ENCODE measurements at places on chromosomes 3 and 15.

DNA sequence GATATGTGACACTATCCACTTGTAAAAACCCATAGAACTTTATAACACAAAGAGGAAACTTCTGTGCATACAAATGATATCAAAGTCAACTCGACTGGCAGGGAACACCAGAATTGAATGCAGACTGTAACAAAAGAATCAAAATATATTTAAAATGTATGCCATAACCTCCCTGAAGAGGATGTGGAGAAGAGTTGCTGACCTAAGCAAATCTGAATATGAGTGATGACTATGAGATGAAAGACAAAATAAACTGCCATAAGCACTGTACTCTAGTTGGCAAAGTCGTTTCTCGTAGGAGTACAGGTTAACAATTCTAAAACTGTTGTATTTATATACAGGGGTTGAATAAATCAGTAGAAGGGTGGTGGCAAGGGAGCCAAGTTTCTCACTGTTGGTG, 482.1 kb downstream of the OCA2 start:
- DNase-seq: no peak

DNA sequence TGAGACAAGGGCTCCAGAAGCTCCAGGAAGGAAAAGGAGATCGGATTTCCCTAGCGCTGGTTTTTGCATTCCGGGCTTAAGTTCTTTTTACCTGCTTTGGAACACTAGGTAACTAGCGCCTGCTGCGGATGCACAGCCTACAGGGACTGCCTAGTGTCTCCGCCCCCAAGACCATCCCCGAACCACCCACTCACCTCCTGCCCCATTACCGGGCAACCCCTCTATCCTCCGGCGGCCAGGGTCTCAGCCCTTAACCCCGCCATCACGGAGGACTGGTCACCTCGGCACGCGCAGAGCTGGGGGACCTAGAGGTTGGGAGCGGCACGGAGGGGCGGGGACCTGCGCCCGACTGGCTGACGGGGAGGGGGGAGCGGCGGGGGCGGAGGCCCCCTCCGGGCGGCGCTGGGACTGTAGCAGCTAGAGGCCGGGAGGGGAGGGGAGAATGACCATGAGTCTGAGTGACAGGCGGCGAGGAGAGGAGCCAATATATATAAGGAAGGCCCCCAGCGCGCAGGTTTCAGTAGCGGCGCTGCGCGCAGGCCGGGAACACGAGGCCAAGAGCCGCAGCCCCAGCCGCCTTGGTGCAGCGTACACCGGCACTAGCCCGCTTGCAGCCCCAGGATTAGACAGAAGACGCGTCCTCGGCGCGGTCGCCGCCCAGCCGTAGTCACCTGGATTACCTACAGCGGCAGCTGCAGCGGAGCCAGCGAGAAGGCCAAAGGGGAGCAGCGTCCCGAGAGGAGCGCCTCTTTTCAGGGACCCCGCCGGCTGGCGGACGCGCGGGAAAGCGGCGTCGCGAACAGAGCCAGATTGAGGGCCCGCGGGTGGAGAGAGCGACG, at the start of gene DLL4:
Gene DLL4 (plus strand): TSS at position 520 of the 839 bp plus-strand sequence. CDS start 329 bp downstream, outside the sequence.
- peak; percentile 60 for DNase-seq

DNA sequence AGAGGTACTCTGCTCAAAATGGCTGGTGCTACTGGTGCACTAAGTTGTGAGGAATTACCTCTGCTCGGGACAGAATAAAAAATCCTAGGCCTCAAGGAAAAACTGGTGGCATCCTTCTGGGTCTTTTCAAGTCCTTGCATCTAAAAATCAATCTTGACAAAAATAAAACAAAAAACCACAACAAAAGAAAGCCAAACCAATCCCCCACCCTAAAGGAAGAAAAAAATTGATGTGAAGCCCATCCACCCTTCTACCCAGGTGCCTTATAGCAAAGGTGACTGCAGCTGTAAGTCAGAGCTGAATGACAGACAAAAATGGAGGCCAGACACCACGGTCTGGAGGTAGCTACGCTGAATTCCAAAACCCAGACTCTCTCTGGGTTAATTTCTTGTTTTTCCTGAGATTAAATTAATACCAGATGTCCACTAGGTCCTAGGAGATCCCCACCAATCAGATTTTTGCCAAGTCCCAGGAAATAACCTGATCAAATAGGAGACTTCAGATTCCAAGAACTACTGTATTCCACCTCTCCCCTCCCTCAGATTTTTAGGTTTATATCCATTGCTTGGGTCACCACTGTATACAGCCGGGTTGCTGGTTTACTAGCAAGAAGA, 33.5 kb downstream of the ABCC5 start:
- DNase-seq: peak; percentile 24

DNA sequence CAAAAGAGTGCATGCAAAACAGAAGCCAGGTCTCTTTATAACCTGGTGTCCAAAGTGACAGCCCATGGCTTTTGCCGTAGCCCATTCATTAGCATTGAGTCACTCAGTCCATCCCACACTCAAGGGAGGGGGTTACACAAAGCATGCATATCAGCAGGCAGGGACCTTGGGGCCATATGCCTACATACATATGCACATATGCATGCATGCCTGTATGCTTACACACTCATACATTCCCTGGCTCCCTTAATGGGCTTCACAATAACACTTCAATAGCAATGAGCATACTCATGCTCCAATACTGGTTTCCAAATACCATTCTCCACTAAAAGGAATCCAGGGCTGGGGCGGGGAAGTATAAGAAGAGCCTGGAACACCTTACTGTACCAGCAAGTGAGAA, 22.0 kb downstream of the TRPM1 start:
- peak; percentile 97 for DNase-seq

- no peak for DNase-seq
Measured at GRCh38 chr3:189507856-189508255, 123.3 kb upstream of the TP63 start.

DNA sequence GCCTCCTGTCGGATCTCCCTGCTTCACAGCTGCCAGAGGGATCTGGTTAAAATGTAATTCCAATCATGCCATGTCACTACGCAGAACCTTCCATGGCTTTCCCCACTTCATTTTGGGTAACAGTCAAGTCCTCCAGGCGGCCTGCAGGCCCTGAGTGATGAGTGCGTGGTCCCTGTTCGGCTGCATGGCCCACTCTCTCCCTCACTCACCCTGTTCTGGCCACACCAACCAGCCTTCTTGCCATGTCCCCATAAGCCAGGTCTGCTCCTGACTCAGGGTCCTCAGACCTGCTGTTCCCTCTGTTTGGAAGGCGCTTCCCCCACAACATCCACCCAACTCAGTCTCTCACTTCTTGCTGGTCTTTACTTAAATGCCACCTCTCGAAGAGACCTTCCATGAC, 41.6 kb upstream of the LINGO1 start:
- no peak for DNase-seq
